ENCODE measurements at places on chromosomes 11 and 22.
A peak's percentile ranks its signal among the peaks of the same experiment; 100 is the strongest.

GRCh38 chr11:134583397-134583990 is 171.5 kb upstream of the B3GAT1 start:
- DNase-seq: no peak

DNA sequence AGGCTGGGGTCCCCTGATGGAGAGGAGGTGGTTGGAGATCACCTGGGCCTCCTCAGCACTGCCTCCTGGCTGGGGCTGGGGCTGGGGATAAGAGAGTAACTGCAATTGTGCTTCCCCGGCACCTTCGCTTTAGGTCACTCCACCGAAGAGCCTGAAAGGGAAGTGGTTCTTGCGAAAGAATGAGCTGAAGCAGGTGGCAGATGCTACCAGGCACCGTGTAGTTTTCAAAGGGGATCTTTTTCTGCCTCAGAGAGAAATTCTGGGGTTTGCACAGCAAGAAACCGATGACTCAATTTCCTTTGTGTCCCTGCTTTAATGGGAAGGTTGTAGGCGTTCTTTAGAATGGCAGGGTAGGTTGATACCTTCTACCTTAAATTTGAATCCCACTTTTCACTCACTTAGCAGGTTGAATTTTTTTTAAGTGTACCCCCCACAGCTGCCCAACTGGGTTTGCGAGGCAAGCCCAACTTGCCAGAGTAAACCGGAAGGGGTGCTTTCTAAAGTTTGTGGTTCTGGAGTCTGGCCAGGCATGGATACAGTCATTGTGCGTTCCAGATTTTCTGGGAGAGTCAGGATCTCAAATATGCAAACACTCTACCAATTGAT is 5.3 kb downstream of the CD44 start:
- peak; percentile 56 for DNase-seq

DNA sequence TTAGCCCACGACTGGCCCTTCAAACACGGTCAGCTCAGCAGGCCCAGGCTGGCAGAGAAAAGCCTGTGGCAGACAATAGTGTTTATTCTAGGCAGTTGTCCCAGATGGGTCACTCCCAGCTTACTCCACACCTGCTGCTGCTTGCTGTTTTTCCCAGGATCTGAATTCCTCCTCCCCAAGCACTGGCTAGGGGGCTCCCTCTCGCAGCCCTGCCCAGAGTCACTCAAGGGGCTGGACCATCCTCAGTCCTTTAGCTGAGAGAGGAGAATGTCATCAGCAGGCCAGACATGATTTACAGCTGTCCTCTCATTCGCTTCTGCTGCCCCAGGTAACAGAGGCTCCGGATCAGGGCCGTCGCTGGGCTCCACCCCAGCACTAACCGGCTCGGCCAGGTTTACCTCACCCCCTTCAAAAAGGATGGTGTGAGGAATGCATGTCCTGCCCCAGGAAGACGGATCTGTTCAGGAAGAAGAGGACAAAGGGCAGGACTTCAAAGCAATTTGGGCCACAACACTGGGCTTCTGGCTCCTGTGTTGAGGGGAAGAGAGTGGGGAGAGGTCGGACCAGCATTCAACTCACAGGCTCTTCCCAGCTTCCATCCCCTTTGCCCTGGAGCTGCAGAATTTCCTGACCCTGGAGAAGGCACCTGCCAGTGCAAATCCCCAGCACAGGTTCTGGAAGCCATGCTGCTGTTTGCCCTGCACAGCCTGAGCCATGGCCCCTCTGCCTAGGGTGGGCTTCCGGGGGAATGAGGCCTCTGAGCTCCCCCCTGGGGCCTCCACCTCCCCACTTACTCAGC is 59.7 kb upstream of the BARX2 start:
- DNase-seq: no peak

DNA sequence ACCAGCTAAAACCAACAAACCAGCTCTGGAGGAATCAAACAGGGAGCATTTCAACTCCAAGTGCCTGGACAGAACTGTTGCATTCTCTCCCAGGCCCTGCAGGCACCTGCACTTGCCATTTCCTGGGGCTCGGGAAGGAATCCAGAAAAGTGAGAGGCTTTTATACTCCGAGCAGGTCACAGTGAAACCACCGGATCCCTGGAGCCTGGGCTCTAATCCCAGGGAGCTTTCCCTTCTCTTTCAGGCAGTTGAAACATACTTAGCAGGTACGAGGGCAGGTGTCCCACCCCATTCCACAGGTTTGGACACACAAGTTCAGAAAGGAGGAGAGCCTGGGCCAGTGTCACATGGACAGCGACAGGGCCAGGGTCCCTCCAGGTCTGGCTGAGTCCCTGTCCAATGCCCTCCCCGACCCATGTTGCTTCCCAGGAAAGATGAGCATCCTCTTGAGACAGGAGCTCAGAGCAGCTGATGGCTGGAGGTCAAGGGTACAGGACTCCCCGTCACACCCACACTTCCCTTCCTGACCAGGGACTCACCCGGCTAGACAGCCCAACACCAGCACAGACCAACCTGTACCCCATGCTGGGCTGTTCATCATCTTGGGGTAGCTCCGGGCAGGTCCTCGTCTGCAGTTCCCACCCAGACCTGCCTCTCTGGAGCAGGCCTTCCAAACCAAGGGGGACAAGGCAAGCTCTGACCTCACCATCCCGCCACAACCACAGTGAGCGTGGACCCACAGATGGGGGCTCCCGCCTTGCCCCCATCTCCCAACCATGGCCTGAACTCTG is 49.9 kb upstream of the CD5 start:
- DNase-seq: no peak

DNA sequence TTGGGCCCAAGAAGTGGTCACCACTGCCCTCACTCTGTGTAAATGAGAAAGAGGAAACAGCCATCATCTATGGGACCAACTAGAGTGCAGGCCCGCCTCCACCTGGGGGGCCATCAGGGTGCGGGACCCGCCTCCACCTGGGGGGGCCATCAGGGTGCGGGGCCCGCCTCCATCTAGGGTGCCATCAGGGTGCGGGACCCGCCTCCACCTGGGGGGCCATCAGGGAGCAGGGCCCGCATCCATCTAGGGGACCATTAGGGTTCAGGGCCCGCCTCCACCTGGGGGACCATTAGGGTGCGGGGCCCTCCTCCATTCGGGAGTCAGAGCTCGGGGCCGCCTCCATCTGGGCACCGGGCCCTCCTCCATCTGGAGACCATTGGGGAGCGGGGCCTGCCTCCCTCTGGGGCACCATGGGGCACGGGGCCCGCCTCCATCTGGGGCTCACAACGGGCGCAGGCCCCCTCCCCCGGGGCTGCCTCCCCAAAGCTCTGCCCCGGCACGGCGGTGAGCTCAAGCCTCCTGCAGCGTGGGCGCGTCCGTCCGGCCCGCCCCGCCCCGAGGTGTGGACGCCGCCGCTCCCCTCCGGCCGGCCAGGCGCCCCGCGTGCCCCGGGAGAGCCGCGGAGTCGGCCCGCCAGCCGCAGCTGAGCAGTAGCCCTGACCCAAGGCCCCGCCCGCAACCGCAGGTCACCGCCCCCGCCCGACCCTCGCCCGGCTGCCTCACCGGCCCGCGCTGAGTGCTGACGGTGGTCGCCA is 512 bp downstream of the TOLLIP start:
- DNase-seq: no peak
